ENCODE measurements at places on chromosomes 1 and 21.

DNA sequence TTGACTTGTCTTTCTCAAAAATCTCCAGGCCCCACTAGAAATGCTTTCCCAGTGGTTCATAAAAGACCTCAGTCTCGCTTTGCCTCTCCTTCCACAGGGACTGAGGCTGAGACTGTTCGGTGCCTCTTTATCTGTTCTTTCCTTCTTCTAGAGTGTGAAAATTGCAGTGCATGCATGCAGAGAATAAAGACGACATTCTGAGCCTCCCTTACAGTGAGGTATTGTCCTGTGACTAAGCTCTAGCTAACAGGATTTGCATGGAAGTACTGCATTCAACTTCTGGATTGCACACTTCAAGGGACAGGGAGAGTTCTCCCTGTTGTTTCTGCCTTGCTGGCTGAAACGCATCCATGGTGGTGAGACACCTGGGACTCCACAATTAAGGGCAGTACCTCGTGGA lies 69.1 kb downstream of the COLGALT2 start:
- no peak for DNase-seq

DNA sequence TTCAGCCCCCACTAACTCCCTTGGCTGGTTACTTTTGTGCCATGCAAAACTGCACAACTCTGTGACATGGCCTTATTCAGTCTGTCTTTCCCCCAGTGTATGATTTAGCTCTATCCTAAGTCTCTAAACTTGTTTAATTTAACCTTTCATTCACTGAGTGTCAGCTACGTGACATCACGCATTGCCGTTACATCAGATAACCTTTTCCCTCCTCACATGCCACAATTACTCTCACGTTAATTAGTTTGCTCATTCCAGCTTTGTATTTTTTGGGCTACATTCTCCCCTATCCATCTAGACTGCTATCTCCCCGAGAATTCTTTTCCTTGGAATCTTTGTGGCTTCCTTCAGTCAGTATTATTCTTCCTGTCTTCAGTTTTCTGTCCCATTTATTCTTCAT lies 29.4 kb upstream of the TMCO2 start:
- no peak for DNase-seq

DNA sequence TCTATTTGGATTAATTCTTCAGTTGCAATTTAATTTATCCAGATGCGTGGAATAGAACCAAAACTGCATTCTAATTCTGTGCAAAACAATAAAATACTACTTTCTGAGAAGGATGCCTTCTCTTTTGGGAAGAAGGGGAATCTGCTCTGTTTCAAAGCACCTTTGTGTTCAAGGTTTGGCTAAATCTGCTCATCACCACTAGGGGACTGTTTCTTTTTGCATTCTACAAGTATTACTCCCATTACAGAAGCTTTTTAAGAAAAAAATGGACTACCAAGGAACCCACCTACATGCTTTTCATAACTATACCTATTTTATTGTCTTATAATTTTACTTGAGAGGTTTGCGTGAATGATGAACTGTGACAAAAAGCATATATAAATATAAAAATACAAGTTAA lies 18.2 kb downstream of the MRPS6 start:
- DNase-seq = no peak

- DNase-seq = no peak
Observed at GRCh38 chr1:177228693-177229065, 57.9 kb downstream of the BRINP2 start.

DNA sequence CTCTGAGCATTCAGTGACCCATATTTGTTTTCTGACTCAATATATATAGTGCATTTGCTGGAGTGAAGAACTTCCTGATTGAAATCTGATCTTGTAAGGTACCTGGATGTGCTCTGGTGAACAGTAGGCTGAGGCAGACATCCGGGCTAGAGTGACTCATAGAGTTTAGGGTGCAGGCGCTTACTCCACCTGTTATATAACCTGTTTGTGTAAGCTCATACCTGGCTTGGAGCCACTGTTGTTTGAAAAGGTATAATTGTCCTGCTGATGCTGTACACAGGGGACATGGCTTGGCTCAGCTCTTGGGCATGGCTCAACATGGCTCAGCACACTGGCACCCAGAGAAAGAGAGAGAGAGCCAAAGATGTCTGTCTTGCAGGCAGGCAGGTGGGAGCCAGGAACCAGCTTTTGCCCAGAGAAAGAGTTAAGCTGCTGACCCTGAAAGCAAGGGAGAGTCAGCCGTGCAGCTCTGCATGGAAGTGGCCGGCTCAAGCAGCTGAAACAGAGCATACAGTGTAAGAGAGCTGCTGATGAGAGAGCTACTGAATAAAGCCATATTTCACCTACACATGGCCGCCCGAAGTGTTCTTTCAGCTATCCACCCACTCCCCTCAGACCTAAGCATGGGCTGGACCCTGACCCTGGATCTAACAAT lies 43.2 kb downstream of the GJA5 start:
- DNase-seq = no peak

GRCh38 chr1:224721000-224721399 lies 104.9 kb downstream of the CNIH3 start:
- no peak for DNase-seq

DNA sequence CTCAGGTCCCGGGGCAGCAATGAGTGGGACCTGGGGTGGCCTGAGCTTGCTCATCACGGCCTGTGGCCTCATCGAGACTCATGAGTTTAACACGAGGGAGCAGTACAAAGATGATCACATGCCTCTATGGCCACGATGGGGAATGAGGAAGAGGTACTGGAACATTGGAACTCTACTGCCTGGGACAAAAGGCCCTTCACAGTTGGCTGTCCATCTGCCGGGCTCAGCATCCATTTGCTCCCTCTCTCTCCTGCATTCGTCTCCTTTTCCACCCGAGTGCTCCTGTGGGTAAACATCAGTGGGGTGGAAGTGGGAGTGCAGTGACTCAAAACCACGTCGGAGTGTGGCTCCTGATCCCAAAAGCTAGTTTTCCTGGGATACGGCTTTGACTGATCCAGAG lies 124.9 kb downstream of the KAZN start:
- DNase-seq = no peak

DNA sequence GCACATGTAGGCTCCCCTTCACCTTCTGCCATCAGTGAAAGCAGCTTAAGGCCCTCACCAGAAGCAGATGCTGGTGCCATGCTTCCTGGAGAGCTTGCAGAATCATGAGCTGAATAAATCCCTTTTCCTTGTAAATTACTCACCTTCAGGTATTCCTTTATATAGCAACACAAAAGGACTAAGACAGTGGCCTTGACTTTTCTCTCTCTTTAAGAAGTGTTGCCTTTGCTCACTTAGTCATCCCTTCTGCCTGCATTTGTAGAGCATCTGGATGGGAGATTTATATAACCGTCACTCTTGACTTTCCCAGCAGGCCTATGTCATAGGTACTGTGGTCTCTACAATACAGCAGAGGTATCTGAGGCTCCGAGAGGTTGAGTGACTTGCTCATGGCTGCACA lies 3.7 kb downstream of the PCSK9 start:
- DNase-seq = no peak

DNA sequence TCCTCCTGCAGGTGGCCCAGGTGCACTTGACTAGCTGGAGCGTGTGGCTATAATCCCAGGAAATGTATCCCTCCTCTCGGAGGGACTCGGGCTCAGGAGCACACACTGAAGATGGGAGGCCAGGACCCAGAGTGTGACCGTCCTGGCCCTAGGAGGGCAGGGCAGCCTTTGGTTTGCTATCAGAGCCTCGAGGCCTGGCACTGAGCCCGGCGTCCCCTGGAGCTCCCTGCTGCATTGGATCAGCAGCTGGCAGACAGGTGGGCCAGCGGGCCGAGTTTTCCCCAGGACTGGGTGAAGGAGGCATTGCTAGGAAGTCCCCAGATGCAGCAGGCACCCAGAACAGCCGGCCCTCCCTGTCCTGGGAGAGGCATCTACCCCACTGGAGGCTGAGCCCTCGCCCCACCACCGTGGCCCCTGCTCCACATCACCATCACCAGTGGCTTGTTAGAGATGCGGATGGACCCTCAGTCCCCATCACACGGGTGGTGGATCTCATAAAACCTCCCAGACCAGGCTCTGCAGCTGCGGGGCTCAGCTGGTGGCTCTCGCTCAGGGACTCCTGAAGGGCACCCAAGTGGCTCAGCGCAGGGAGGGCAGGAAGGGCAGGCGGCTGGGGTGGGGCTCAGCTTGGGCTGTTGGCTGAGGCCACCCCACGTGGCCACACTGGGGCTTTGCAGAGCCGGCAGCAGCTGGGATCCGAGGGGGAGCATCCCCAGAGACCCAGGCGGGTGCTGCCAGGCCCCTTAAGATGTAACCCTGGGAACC lies 32.7 kb upstream of the POFUT2 start:
- no peak for DNase-seq

DNA sequence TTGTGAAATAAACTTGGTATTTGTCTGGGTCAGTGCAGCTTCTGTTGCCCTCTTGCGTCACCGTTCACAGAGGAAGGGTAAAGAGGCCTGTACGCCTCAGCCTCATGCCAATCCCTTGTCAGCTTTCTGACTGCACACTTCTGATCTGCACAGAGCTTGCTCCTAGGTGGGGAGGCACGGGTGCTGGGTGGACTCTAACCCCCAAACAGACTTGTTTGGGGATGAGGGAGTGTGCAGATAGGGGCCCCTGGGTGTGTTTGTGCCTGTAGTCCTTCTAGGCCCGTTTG lies 803 bp upstream of the B4GALT2 start:
- no peak for DNase-seq

DNA sequence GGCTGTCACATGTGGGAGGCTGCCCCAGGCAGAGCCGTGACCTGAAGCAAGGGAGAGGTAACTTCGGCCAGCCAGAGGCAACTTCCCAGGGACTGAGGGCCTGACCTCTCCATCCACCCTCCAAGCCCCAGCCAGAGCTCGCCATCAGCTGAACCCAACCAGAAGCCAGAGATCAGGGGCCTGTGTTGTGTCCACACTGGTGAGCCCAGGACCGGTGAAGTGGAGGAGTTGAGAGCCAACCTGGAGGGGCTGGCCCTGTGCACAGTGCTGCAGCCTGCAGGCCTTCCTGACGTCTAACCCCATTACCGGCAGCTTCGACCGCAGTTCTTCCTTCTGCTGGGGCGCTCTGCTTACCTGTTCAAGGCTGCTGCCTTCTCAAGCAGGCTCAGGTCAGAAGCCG lies 19.6 kb upstream of the PDE9A start:
- no peak for DNase-seq

- no peak for DNase-seq
Observed at GRCh38 chr1:162010175-162010506, 13.5 kb downstream of the OLFML2B start.

DNA sequence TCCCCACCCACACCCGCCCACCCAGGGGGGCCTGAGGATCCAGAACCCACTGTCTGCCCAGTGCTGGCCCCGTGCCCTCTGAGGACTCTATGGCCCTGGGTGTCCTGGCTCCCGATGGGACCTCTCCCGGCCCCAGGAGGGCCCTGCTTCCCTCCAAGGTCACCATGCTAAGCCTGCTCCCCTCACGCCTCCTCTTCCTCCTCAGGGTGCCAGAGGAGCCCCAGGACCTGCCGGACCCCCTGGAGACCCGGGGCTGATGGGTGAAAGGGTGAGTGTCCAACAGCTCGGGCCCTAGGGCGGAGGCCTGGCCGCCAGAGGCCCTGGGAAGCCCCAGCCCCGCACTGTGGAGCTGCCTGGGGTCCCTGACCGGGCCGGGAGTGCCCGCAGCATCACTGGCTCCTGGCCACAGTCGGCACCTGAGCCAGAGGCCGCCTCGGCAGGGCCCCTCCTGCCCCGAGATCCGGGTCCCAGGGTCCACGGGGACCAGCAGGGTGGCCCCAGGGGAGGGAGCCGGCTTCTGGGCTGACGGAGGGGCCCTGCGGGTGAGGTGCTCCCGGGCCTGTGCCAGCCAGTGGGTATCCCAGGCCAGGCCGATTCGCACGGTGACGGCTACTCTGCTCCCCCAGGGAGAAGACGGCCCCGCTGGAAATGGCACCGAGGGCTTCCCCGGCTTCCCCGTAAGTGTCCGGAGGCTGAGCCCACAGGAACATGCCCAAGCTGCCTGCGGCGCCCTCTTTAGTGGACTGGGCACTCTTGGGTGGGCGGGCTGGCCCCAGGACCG lies 16.1 kb downstream of the COL6A1 start:
- DNase-seq = no peak

DNA sequence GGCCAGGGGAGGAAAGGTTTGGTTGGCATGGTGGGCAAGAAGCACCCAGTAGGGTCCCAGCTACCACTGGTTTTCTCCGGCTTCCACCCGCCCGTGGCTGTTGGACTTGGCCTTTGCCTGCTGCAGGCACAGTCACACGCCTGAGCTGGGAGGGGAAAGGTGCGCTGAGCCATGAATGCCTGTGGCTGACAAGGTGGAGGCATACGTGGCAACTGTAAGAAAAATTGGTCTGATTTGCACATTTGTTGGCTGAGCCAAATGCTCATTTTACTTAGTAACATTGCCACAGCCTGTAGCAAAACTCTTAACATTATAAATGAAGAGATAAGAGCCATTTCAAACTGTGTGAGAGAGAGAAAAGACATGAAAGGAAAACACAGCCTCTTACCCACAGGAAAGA lies 191.6 kb downstream of the PTPRC start:
- DNase-seq = no peak

DNA sequence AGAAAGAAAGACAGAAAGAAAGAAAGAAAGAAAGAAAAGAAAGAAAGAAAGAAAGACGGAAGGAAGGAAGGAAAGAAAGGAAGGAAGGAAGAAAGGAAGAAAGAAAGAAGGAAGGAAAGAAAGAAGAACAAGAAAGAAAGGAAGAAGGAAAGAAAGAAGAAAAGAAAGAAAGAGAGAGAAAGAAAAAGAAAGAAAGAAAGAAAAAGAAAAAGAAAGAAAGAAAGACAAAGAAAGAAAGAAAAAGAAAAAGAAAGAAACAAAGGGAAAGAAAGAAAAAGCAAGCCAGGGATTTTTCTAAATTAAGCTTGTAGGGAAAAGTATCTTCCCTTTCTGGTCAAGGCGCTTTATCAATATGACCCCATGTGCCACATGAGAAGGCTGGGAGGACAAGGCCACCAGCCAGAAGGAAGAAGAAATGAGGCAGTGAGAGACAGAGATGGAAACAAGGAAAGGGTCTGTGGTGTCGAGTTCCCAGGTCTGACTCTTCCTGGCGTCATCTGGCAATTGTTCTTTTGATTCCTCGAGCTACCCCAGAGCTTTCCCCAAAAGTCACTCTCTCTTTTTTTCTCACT lies 88.4 kb upstream of the LPGAT1 start:
- DNase-seq = no peak

DNA sequence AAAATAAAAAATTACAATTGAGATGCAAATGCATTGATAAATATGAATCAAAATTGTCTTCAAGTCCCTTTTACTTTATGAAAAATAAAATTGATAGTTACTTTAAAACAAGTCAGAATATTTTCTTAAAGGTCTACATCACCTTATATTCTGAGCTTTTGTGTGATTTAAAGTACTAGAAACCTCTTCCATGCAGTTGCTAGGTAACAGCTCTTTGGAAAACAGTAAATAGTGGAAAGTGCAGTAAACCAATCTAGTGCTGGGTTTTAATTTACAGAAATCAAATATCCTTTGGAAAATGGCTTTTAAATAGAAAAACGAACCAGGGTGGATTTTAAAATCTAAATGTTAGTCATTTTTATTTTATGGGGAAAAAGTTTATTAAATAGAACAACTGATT lies 227.9 kb downstream of the KCNT2 start:
- no peak for DNase-seq

All from activated T-cell treated with anti-CD3 and anti-CD28 coated beads for 4 hours (primary cell).